Urinary bladder (tissue), 4 donors: ENCODE measurements at places on chromosomes 6 and 20. TPM values are rescaled to one million over a fixed set of nuclear protein-coding genes. Genes with fewer than 3 reads are reported as not detected.

LRRC73 gene
- total RNA-seq: not detected

CASP8AP2 gene
- total RNA-seq: 38.8 TPM

CPNE5 gene
- total RNA-seq: 4.5 TPM

CCN6 gene
- total RNA-seq: not detected

SLCO4A1 gene
- total RNA-seq: 1.4 TPM

OPN5 gene
- 0.05 TPM for total RNA-seq

SYCP2L gene
- total RNA-seq: 8.2 TPM

PPP1R14C gene
- total RNA-seq: 0.42 TPM

HRH3 gene
- 0.16 TPM for total RNA-seq

MCHR2 gene
- total RNA-seq: 0.48 TPM

L3MBTL3 gene
- total RNA-seq: 15.1 TPM

ARMH2 gene
- total RNA-seq: not detected

FIG4 gene
- total RNA-seq: 24.5 TPM
